ENCODE measurements at places on chromosomes 4 and X. TPM values are rescaled to one million over a fixed set of nuclear protein-coding genes. Genes with fewer than 3 reads are reported as not detected.

GRCh38 chr4:124828382-124828781 is 115.8 kb upstream of the ANKRD50 start:
- H3K4me3 ChIP-seq: no peak overlapping the region
- H3K4me1 ChIP-seq: no peaks in the 10 kb centered on the region
- no peaks in the 10 kb centered on the region for H3K36me3 ChIP-seq
- no peak for DNase-seq
- no peak overlapping the region for H3K27ac ChIP-seq

GRCh38 chr4:80143307-80143679 is 54.0 kb upstream of the PRDM8 start:
- H3K36me3 ChIP-seq: no peaks in the 10 kb centered on the region
- no peak for DNase-seq
- no peak overlapping the region for H3K4me3 ChIP-seq
- no peaks in the 10 kb centered on the region for H3K4me1 ChIP-seq

The PCDH7 gene
- total RNA-seq: 65.9 TPM

The L1CAM gene
- total RNA-seq: 14.8 TPM

DNA sequence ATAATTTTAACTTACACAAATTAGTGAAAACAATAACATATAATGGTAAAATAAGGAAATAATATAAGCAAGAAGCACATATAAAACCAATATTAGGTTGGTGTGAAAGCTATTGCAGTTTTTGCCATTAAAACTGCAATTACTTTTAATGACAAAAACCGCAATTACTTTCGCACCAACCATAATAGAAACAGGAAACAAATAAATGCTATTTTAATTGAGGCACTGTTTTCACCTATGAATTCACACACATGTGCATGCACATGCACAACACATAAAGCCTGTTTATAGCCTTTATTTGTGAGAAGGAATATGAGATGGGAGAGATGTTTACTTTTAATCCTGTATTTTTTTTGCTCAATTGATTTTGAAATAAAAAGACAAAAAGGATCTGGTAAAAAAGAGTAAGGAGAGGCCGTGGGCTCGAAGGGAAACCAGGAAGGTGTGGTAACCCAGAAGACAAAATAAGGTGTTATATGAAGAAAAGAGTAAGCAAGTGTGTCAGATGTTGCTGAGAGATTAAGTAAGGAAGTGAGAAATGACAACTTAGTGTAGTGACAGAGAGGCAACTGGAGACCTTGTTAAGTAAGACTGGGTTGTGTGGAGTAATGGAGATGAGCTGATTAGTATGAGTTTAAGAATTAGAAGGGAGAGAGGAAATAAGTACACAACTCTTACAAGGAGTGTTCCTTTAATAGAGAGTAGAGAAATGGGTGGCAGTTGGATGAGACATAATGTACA is 69.0 kb downstream of the KLHL13 start:
- no peak for DNase-seq
- H3K4me3 ChIP-seq: no peak overlapping the region
- no peak overlapping the region for H3K27ac ChIP-seq
- no peaks in the 10 kb centered on the region for H3K27me3 ChIP-seq

All from HCT116 (cell line).